ENCODE measurements at places on chromosomes 12 and 14.

DNA sequence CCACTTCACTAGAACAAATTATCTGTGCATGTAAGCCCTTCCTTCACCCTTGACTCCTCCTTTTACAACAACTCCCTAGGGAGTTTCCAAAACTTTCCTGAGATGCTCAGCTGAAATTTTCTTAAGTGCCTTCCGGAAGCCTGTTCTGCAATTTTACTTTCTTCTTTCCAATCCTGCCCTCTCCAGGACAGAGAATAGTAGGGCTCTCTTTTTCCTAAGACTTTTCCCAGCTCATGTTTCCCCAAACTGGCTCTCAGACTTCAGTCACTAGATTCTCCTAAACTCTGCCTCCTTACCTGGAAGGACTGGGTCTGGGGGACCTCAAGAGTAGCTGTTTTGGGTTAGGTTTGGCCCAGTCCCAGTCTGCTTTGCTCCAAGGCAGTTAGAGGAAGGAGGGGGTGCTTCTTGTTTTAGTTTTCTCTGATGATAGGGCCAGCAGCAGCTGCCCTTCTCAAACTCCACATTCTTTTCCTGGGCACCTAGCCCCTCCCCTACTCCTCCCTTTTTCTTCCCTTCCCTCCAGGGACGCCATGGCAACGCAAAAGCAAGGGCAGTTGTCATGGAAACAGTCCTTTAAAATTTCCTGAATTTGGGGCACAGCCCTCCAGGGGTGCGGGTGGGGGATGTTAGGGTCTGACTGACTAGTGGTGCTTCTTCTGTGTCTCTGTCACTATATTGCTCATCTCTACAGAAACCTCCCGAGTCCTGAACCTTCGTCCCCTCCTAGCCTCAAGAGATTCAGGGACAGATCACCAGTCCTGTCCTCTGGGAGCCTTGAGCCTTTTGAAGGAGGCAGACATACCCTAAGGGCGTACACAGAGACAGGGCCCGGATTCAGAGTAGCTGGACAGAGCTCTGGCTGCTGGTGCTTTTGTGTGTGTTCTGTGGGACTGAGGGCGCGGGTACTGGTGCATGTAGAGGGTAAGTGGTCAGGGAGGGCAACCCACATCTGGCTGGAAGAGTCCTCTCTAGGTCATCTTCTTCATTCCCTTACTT, 17.0 kb downstream of the PPP1R1A start:
- no peak for DNase-seq

- no peak for DNase-seq
Observed at GRCh38 chr14:75549169-75549568, 26.9 kb downstream of the BATF start.

DNA sequence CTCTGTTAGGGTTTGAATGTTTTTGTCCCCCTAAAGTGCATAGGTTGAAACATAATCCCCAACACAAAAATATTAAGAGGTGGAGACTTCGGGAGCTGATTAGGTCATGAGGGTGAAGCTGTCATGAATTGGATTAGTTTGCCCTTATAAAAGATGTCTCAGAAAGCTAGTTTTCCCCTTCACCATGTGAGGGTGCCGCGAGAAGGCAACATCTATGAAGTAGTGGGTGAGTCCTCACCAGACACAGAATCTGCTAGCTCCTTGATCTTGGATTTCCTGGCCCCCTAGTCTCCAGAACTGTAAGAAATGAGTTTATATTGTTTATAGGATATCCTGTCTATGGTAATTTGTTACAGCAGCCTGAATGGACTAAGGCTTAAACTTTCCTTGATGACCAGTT, 301.5 kb upstream of the ATP2B1 start:
- no peak for DNase-seq

- DNase-seq: no peak
Observed at GRCh38 chr14:59339524-59340330, 125.5 kb downstream of the GPR135 start.
